ENCODE measurements at places on chromosomes 1 and 21.

GRCh38 chr1:225602590-225603206, 50.2 kb downstream of the ENAH start:
- DNase-seq, result no peak

GRCh38 chr1:104648269-104648691, 898.6 kb downstream of the AMY1C start:
- DNase-seq, result peak; percentile 88

DNA sequence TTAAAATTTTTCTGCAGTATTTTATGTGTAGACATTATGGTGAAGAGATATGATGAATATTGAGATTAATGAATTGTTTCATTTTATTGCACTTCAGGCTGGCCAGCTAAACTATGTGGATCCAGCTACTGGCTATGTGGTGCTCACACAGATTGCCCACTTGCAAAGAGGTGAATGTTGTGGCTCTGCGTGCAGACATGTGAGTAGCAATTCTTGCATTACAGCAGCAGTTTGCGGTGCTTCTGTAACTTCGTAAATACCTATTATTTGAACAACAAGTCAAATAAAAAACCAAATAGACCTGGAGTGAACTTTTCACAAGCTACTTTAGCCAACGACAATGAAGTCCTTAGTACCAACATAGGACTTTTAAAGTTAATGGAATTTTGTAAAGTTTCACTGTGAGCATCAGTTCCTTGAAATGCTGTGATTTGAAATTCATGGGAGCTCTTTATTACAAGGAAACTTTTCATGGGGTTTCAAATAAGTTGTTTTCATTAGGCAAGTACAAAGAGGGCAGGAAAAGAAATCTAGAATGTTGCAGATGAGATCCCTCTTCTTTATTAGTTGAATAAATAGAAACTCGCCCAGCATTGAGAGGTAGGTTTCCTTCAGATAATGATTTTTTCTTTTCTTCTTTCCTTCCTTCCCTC, 3.4 kb downstream of the C1orf53 start:
- no peak for DNase-seq

GRCh38 chr1:77958391-77958790, 20.5 kb downstream of the FUBP1 start:
- no peak for DNase-seq

- DNase-seq, result peak; percentile 10
These were observed 98.0 kb upstream of the C1orf105 start for GRCh38 chr1:172322219-172323061.

GRCh38 chr1:53016705-53017104, 45.3 kb upstream of the PODN start:
- DNase-seq, result no peak

- peak; percentile 75 for DNase-seq
These were observed 277.2 kb upstream of the VAMP3 start for GRCh38 chr1:7493711-7494454.

GRCh38 chr1:94746635-94747525, 73.3 kb upstream of the SLC44A3 start:
- DNase-seq, result no peak

- DNase-seq, result no peak
These were observed at the start of gene TINAGL1 for GRCh38 chr1:31576201-31576669. TSS of gene TINAGL1 (plus strand) at chr1:31576515. CDS start at chr1:31577149, 634 bp downstream.

DNA sequence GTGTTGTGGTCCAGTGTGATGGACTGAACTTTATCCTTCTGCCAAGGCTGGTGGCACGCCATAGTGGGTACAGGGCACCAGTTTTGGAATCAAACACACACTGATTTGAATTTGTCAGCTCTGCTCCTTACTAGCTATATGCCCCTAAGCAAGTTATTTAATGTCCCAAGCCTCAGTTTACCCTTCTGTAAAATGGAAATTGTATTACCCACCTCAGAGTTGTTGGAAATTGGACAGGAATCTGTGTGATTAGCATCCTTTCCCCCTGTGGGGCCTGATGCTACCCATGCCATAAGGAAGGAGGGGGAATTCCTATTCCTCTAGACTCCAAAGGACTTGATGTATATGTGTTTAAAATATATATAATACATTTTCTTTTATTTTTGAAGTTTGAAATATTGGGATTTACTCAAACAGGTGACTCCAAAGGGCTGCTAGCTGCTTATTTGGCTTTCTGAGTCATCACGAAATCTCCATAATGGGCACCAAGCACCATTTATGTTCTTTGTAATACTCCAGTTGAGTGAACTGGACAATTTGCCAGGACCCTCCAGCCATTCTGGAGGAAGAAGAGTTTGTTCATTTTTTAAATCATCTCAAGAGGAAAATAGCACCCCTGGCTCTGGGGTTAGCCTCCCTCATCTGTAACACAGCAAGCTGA, 224.5 kb upstream of the TMEM51 start:
- DNase-seq, result no peak

DNA sequence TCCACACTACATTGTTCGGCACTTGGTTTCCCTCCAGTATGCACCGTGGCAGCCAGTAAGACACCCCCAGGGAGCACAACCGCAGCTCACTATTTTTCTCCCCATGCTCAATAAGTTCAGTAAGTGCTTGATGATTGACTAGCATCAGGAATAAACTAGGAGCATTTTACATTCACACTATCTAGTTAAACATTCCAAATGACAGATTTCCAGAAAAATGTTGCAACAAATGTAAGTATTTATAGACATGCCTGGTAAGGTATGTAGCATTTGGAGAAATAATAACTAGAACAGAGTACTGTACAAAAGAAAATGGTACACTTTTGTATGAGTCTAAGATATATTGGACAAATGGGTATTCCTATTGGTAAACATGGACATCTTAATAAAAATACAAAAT, 92.9 kb downstream of the SLC45A1 start:
- DNase-seq, result no peak

GRCh38 chr1:63636192-63637105, 43.2 kb downstream of the PGM1 start:
- no peak for DNase-seq

DNA sequence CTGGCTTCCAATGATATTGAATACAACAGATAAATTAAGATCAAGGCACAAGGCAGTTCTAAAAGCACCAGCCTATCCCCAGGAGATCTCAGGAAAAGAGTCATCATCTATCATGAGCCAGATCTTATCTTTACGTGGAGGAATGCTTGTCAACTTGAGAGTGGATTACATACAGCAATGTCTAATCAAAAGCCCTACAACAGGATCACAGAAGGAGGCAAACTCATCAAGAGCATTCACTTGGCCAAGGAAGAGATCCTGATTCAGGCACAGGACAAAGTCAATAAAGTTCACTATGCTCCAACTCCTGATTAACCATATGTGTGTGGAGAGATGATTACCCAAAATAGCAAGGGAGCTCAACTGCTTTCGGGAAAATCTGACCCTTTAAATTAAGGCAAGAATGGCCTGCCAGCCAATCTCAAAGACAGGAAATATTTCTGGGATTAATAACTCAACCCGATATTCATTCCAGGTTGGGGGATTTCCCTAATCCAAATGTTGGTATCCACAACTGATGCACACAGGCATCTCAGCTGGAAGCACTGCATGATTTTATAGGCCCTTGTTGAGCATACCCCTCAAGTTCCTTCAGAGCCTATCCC, 33.7 kb downstream of the TBX15 start:
- no peak for DNase-seq

DNA sequence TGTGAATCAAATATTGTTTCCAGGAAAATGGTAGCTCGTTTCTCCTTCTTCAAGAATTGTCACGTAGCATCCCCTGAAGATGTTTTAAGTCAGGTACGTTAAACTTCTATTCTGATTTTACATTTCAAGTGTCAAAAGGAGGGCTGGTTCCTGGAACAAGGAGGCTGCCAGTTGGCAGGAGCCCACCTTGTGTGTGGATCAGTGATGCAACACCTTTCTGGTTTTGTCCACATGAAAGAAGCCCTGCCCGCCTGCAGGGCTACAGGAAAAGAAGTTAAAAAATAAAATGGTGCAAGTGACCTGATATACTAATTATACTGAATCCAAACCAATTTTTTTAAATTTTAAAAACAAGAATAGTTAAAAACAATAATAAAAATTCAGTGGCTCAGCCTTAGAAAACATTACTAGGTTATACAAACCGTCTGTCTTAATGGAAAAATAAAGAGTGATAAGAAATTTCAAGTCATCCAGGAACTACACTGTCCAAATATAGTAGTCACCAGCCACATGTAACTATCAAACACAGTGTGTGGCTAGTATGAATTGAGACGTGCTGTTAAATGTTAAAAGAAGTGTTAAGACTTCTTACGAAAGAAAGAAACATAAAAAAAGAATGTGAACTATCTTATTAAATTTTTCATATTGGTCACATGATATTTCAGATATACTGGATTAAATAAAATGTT, 123.1 kb downstream of the APP start:
- DNase-seq, result no peak

DNA sequence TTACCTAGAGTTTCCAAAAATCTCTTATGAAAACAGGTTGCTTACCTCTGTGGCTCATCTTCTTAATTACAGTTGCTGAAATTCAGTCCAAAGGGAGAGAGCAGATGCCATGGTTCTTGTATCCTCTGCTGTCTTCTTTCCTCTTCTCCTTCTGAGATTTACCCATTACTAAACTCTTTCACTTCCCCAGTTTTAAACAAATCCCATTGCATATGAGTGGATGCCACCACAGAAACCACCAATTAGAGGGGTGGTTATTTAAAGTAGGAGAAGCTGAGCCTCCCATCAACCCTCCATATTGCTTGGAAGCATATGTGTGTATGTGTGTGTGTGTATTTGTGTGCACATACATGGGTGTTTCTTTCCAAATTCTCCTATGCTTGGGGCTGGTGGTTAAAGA, 128.5 kb upstream of the KCNK1 start:
- no peak for DNase-seq

DNA sequence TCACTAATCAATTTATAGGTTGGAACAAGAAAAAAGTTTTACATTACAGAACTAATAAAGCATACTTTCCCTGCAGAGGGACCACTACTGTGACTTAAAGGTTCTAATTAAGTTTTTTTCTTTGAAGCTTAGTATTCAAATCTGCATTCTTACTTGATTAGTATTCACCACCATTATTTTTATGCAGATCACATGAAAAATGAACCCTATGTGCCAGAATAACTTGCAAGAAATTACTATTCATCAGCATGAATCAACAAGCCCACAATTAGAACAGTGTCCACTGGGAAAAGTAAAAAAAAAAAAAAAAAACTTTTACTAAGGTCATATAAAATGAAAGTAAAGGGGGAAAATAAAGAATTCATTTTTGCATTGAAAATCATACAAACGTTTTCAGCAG, 90.8 kb downstream of the SMYD3 start:
- DNase-seq, result no peak

DNA sequence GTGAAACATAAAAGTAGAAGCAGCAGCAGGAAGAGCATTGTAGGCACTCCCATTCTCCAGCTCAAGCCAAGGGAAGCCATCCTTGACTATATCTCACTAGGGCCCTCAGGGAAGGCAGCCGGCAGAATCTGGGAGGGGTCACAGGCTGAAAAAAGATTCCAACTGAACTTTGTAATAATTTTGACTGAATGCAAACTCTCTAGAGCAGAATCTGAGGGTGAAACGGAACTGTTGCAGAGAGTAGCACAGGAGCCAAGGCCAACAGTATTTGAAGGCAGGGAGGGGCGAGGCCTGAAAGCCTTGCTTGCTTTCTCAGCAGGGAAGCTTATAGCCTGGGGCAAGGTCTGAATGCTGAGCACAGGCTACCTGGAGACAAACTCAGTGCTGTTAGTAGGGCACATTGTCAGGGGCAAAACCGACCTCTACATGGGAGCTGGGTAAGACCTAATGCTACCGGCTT, 180.6 kb downstream of the COL24A1 start:
- peak; percentile 20 for DNase-seq

- DNase-seq, result no peak
These were observed 13.9 kb upstream of the LAX1 start for GRCh38 chr1:203751051-203751450.

DNA sequence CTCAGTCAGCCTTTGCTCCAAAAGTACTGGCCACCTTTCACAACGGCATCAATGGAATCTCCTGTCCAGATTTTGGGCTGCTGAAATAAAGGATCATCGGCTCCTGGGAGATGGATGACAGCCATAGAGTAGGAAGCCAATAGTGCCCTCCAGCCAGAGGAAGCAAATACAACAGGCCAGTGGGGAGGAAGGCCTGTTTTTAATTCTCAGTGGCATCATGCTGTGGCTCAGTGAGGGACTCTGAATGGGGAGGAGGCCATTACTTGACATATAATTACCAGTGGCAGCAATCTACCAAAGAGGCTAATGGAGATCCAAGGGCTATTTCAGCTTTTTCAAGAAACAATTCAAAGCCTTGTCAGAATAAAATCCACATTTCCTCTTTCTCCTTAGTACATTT, 26.7 kb downstream of the COLGALT2 start:
- no peak for DNase-seq

DNA sequence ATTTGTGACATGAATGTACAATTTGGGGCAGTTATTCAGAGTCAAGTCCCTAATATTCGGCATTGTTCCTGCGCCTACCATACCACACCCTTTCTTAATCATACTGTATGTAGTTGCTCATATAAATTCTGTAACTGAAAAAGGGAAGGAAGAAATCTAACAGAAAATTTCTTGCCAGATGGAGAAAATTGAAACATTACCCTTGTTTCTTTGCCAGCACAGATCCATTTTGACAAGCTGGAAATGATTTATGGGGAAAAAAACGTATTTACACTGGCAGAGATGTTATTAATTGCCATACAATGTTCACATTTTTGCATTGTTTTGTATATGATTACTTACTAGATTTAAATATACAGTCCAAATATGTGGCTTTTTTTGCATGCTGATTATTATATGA, 363.8 kb upstream of the PKN2 start:
- no peak for DNase-seq

DNA sequence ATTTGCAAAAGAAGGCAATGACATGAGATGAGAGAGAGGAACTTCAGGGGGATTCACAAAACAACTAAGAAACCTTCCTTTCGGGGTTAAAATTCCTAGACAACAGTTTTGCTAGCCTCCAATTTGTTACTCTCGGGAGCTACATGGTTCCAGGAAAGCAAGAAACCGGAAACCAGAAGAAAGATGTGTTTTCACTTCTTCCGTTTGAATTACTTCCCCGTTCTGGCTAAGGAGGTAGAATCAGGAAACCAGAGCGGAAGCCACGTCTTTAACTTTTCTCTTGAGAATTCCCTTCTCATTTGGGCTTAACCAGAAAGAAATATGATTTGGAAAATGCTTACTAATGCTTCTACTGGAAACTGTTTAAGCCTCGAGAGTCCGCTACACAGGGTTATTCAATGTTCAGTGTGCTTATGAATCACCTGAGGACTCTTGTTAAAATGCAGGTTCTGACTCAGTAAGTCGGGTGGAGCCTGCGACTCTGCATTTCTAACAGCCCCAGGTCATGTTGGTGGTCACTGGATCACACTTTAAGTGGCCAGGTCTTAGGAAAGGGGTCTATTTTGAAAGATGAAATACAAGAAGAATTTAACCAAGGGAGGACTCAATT, 43.5 kb upstream of the MCOLN3 start:
- DNase-seq, result no peak

DNA sequence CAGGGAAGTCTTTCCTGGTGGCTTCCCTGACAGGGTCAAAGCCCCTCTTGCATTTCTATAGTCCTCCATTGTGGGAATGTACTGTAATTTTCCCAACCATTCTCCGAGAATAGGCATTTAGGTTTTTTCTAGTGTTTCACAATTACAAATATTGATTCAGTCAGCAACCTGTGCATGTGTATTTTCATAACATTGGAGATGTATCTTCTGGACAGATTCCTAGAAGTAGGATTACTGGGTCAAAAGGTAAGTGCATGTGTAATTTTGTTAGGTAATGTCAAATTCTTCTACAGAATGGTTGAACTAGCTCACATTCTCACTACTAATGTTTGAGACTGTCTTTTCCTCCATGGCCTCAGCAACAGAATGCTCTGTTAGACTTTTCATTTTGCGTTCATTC, 8.3 kb upstream of the PLA2G2A start:
- DNase-seq, result no peak

Measured in COR-L47 (cell line).